ENCODE measurements at places on chromosomes 3 and 15.

- DNase-seq, result no peak
These were observed 206.9 kb downstream of the ZNF385D start for GRCh38 chr3:21544076-21544462.

DNA sequence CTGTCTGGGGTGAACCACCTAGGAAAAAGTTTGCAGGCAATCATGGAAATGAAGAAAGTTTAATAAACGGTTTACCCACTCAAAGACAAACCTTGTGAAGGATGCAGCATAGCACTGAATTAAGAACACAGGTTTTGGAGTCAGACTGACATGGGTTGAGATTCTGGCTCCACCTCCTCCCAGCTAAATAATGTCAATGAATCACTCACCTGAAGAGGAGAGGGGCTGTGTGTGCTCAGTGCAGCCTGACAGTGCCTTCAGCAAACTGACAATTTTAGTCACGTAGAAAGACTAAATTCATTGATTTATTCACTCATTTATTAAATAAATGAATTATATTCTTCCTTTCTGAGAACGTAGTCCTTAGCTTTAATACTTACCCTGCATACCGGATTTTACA lies 18.9 kb downstream of the NR1I2 start:
- no peak for DNase-seq

DNA sequence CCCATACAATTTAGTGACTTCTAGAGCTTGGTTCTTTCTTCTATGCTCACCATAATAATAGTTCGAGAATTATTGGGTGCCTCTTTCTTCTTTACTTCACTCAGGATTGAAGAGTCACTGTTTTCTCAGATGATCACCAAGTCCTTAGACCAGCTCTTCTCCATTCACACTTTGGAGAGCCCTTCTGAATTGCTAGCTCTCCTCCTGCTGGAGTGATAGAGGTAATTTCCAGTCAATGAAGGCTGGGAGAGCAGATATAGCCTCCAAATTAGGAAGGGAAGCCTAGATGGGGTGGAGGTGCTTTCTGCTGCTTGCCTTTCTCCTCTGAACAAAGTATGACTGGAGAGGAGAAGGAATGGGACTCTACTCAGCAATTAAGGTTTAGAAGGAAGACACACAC lies 10.7 kb upstream of the BBX start:
- no peak for DNase-seq

GRCh38 chr3:151580591-151580990 lies 119.7 kb upstream of the IGSF10 start:
- no peak for DNase-seq

GRCh38 chr15:67197364-67197695 lies 57.1 kb downstream of the AAGAB start:
- DNase-seq, result peak; percentile 30

- no peak for DNase-seq
These were observed 236.0 kb upstream of the GOLGA6L4 start for GRCh38 chr15:83999396-84000135.

GRCh38 chr3:185831195-185831594 lies 6.4 kb upstream of the IGF2BP2 start:
- DNase-seq, result no peak

DNA sequence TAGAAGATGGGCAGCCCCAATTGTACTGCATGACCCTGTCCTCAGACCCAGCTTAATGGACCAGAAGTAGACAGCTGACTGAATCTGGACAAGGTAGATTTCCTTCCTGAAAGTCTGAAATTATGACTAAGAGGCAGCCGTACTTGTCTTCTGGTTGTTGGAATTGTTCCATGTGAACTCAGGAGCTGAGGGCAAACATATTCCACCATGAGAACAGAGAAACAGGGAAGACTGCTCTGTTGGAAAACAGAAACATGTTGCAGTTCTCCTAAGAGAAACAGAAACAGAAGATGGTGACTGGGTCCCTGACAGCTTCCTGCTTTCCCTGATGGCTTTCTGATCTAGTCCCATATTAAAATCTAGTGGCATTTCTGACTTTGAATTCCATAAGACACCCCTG lies 24.1 kb downstream of the POPDC2 start:
- no peak for DNase-seq

DNA sequence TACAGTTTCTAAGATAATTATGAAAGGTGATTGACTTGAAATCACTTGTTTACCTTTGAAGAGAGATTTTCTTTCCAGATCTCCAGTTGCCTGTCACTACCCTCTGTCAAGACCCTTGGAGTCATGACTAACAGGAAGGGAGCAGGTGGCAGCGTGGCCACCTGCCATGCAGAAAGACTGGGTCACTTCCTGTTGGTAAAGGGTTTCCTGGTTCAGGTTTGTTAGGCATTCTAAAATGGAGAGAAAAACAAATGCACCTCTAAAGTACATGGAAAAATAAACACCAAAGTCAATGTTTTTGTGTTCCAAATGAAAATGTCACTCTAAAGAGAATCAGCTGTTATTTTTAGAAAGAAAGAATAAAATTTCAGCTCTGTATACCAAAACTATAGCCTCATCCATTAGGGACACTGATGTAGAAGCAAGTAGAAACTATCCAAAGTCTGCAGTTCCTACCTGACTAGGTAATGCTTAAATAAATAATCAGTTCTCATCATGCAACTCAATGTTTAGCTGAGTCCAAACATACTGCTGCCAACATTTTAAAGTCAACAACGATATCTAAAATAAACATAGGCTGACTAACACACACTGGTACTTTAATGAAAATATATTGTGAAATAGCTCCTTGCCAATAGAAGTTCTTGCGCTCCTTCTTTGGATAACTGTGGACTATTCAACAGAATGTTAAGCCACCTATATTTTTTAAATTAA lies 23.9 kb upstream of the TM4SF1 start:
- DNase-seq, result no peak

DNA sequence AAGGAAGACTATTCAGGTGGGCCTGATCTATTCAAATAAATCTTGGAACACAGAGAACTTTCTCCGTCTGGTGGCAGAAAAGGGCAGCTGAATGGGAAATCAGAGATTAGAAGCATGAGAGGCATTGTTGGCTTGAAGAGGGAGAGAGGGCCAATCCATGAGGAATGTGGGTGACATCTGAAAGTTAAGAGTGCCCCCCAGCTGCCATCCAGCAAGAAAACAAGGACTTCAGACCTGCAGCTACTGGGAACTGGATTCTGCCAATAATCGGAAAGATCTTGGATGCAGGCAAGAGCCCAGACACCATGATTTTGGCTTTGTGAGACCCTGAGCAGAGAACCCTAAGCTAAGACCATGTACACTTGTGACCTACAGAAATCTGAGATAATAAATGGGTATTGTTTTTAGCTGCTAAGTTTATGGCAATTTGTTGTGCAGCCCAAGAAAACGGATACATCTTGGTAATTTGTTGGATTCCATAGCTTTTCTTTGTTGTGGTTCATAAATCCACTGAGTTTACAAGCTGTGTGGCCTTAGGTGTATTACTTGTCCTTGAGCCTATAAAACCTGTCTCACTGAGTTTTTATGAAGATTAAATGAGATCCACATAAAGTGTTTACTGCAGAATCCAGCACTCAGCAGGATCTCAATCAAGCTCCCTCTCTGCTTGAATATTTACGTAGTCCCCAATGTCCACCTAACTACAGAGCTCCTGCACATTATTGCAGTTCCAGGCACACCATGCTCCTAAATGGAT lies 82.1 kb upstream of the PRTG start:
- no peak for DNase-seq

GRCh38 chr3:195271410-195272243 lies 668 bp upstream of the XXYLT1 start:
- DNase-seq, result peak; percentile 94

- DNase-seq, result no peak
These were observed 10.4 kb downstream of the NR2F2 start for GRCh38 chr15:96340598-96341512.

DNA sequence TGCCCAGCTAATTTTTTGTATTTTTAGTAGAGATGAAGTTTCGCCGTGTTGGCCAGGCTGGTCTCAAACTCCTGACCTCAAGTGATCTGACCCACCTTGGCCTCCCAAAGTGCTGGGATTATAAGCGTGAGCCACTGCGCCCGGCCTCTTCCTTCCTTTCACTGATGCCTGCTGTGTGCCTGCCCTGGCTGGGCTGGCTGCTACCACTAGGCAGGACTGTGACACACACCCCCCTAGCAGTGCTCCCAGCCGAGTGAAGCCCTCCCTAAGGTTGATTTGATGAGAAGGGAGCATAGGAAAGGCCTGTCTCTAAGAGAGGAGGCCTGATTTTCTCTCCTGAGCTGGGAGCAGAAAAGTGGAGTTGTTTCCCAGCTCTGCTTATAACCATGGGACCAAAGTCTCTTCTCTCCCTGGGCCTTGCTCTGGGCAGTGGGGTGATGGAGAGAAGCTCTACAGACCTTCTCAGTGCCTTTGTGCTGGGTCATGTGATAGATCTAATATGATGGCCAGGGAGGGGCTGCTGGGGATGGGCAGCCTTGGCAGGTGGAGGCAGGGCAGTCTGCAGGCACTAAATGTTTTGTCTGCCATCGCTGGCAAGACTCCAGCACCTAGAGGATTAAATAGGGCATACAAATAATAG lies 20.1 kb upstream of the SFMBT1 start:
- DNase-seq, result no peak

GRCh38 chr3:19822805-19823204 lies 111.2 kb downstream of the EFHB start:
- DNase-seq, result no peak

- DNase-seq, result no peak
These were observed 15.5 kb upstream of the PRSS50 start for GRCh38 chr3:46733026-46733800.

DNA sequence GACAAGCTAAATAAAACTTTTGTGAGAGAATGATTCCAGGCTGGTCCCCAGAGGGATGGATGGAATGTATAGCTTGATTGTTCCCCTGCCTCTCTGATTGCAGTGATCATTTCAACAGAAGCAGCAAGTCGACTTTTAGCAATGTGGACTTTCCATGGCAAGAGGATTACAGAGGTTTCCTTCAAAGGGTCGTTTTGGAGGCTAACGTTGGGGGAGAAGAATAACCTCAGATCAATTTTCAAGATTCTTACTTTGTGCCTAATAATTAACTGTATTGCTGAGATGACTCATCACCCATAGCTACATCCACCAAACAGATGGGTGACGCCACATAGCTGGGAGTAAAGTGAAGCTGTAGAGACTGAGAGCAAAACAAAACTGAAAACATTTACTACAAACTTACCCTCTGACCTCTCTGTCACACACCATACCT lies 79.9 kb downstream of the GTPBP8 start:
- no peak for DNase-seq

DNA sequence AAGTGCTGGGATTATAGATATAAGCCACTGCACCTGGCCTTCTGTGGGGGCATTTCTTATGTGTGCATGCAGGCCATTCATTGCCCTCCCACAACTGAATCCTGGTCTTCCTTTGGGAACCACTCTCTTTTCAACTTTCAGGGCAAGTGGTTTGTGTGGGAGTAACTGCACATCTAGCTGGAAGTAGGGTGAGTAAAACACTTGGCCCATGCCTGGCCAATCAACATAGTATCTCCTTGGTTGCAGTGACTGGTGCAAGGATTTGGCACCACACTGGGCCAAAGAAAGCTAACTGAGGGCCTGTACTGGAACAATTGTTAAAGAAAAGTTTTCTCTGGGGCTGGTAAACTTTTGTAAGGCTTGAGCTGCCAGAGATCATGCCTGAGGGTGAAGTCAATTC lies 189.2 kb upstream of the FEZF2 start:
- DNase-seq, result no peak

DNA sequence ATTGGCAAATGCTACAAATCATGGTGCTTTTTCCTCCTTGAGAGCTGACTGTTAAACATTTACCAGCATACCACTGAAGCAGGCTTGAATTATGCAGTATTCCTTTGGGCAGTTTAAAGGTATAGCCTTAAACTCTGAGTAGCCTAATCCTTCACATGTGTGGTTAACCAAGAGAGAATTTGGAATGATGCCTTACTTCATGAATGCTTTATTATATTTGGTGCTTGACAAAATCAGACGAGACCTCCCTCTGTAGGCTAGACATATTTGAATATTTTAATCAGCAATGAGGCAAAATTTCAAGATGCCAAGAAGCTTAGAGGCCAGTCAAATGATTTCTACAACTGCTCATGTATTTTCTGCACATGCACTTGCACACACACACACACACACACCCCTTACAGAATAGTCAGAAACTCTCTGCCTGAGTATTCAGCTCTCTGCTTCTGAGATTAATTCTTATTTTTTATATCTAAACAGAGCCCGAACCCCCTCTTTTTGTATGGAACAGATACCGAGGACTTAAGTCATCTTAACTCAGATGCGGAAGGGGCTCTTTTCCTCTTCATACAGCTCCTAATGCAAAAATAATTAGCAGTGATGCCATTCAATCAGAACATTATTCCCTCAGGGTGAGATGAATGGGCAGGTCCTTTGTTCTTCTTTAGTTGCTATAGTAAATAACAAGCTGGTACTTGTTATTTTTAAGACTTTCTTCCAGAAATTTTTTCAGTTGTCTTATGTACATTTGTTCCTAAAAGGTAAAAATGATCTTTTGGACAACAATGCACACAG lies 195.5 kb upstream of the TMC3 start:
- no peak for DNase-seq

- no peak for DNase-seq
These were observed 5.2 kb downstream of the C3orf49 start for GRCh38 chr3:63824309-63824708.

GRCh38 chr3:182514236-182514964 lies 278.9 kb upstream of the ATP11B start:
- no peak for DNase-seq

DNA sequence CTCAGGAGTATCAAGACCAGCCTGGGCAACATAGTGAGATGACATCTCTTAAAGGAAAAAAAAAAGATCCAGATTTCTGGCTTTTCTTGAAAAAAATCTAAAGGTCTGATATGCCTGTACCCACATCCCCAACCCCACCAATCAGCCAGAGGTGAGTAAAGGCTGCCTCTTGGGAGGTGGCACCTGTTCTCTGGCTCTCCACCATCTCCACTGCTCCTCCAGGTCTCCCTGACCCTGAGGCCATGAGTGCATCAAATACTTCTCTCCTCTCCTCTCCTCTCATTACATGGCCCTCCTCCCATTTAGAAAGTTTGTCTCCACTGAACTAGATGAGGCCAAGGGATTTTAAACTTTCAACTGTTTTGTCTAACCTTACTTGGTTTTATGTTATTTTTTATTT lies 5.2 kb downstream of the SIAH2 start:
- DNase-seq, result no peak

Data from activated T-cell treated with anti-CD3 and anti-CD28 coated beads, Interleukin-2, amount 50 U/mL, for 24 hours (primary cell).